ENCODE measurements at places on chromosomes 5 and 9.
A peak's percentile ranks its signal among the peaks of the same experiment; 100 is the strongest.

- DNase-seq: no peak
Observed at GRCh38 chr5:54859316-54859715, 126.1 kb downstream of the ESM1 start.

DNA sequence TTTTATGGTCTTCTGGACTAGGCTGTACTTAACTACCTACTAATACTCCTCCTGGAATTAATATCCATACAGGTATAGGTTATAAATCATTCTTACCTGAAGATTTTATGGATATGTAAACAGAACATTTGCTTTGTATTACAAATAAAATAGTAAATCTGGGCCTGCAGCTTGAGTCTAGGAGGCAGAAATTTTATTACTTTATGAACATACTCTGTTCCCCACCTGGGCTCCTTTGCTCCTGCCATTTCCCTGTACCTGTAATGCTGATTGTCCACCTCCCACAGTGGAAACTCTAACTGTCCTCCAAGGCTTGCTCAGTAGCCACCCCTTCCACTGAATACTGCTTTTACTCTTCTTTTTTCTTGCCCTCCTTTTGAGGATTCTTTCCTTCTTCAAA is 108.0 kb downstream of the PAM start:
- DNase-seq: no peak

DNA sequence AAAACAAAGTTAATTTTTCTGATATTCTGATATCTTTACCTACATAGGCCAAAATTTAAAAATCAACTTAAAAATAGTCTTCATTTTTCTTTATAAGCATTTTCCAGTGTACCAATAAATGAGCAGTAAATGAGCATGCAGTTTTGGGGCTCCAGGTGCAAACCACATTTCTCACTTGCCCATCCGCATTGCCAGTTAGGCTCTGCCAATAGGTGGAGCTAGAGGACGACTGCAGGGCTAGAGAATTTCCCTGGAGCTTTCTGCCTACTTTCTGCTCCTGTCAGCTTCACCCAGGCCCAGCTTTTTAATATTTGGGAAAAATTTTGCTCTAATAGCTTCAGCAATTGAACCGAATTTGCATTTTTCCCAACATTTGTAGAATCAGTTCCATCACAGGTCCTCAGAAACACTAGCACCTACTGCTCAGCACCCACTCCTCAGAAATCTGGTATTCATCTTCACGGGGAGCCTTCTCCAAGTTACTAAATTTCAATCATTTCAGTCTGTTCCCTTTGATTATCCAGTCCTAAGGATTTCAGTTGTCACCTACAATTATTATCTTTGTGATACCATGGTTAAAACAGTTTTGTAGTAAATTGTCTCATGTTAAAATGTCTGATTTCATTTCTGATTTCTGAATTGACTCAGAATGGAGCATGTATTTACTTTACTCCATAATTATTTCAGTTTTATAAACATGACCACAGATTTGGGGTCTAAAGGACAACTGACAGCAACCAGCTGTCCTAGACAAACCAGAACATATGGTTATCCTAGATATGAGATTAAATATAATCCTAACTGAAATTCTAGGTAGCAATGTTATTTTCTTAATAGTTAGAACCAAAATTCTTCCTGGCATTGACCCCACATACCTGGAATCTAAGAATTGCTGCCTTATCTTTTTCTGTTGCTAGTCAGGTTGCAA is 104.6 kb upstream of the FAM174A start:
- peak; percentile 27 for DNase-seq

DNA sequence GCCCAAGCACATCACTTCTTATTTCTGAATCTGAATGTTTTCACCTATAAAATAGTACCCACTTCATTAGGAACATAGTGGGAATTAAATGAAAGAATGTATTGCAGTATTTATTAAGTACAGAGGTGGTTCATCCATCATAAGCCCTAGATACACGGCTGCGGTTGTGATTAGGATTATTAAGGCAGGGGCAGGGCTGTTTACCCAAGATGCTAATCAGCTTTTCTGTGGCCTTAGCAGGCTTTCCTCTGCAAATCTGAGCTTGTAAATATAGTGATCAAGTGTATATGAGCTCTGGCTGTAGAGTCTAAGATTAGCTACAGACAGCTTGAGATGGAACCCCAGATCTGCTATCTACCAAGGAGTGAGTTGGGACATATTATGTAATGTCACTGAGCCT is 124.1 kb upstream of the ADRA1B start:
- DNase-seq: no peak

DNA sequence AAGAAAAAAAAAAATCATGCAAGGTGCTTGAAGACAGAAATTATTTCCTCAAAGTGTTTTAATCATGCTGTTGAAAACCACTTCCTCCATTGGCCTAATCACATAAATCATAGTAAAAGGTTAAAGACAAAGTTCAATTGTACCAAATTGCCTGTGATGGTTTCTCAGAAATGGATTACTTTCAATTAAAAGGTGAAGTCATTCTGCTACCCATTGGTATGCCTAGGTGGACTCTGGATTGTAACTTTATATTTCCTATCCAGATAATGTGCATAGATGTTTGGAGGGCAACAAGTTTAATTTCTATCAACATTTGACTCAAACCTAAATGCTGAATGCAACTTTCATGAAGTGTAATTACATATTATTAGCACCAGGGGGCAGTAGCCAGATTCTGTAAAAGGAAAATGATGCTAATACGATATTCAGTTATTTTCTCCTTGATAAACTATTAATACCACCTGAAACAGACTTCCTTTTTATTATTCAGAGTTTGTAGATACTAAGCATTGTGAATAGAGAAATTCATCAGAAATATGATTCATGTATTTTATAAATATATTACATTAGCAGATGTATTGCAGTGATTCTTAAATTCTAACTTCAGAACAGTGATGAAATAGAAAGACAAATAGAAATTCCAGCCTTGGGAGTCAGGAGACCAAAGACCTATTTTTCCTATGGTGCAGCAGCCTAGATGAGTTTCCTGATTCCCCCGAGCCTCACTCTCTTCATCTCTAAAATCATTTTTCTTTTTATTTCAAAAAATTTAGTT is 148.2 kb downstream of the CAAP1 start:
- DNase-seq: no peak

- DNase-seq: no peak
Observed at GRCh38 chr9:134617836-134618162, 23.8 kb upstream of the COL5A1 start.

GRCh38 chr9:88653406-88653805 is 118.4 kb downstream of the NXNL2 start:
- DNase-seq: no peak

- no peak for DNase-seq
Observed at GRCh38 chr5:124252191-124252638, 494.2 kb downstream of the ZNF608 start.

GRCh38 chr5:21709770-21710169 is 1143.4 kb downstream of the CDH12 start:
- DNase-seq: no peak

- no peak for DNase-seq
Observed at GRCh38 chr5:80763873-80764647, 109.3 kb upstream of the DHFR start.

DNA sequence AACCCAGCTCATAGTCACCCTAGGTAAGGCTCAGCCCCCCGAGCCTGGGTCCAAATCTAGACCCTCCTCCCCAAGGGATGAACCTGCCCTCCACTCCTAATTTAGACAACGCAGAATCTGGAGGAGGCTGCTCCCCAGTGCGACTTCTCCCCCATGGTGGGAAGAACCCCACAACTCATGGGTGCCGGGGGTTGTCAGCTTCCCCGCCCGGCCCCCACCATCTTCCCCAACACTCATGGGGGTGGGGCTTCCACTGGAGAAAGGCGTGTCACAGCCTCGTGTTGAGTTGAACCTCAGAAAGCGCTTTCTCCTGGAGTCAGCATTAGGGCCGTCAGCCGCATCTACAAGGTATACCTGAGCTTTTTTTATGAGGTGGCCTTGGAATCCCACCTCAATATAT is 66.9 kb downstream of the IRX2 start:
- DNase-seq: no peak

GRCh38 chr9:123865226-123866000 is 64.5 kb downstream of the DENND1A start:
- no peak for DNase-seq

- no peak for DNase-seq
Observed at GRCh38 chr9:114777821-114778609, 27.8 kb downstream of the TNFSF15 start.

- DNase-seq: no peak
Observed at GRCh38 chr9:111316796-111317195, 13.2 kb downstream of the OR2K2 start.

GRCh38 chr9:129154866-129155477 is 23.1 kb downstream of the IER5L start:
- DNase-seq: no peak

DNA sequence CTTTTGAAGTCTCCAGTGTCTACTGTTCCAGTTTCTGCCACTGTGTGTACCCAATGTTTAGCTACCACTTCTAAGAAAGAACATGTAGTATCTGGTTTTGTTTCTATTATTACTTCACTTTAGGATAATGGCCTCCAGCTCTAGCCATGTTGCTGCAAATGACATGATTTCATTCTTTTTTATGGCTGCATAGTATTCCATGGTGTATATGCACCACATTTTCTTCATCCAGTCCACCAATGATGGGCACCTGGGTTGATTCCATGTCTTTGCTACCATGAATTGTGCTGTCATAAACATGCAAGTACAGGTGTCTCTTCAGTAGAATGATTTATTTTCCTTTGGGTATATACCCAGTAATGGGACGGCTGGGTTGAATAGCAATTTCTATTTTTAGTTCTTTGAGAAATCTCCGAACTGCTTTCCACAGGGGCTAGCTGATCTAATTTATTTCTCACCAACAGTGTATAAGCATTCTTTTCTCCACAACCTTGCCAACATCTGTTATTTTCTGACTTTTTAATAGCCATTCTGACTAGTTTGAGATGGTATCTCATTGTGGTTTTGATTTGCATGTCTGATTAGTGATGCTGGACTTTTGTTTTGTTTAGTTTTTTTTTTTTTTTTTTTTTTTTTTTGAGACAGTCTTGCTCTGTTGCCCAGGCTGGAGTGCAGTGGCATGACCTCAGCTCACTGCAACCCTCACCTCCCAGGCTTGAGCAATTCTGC is 68.9 kb downstream of the WDR41 start:
- no peak for DNase-seq

GRCh38 chr9:2593744-2594143 is 27.8 kb upstream of the VLDLR start:
- no peak for DNase-seq

GRCh38 chr5:159864885-159865691 is 51.2 kb upstream of the ADRA1B start:
- no peak for DNase-seq

DNA sequence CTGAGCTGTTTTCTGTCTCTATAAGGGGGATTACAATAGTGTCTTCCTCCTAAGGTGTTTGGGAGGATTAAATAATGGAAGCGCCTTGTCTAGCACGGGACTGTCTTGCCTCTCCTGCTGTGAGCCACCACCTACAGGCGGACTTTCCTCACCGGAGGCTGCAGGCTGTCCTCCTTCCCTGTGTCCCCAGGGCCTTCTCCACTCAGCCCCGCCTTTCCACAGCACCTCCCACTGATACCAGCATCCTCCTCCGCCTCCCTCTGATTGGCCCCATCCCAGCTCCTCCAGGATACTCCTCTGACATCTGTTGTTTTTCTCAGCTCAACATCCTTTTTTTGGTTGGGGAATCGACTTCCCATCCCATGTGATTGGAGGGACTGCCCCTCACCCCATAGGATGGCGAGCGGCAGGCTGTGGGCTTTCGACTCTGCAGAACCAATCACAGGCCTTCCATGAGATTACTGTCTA is 851 bp upstream of the ZDHHC12 start:
- peak; percentile 55 for DNase-seq

- DNase-seq: no peak
Observed at GRCh38 chr5:149175346-149176105, 34.2 kb downstream of the ABLIM3 start.

- no peak for DNase-seq
Observed at GRCh38 chr5:159135896-159136531, 36.3 kb upstream of the EBF1 start.

GRCh38 chr9:28774433-28775235 is 1201.4 kb upstream of the C9orf72 start:
- peak; percentile 20 for DNase-seq

DNA sequence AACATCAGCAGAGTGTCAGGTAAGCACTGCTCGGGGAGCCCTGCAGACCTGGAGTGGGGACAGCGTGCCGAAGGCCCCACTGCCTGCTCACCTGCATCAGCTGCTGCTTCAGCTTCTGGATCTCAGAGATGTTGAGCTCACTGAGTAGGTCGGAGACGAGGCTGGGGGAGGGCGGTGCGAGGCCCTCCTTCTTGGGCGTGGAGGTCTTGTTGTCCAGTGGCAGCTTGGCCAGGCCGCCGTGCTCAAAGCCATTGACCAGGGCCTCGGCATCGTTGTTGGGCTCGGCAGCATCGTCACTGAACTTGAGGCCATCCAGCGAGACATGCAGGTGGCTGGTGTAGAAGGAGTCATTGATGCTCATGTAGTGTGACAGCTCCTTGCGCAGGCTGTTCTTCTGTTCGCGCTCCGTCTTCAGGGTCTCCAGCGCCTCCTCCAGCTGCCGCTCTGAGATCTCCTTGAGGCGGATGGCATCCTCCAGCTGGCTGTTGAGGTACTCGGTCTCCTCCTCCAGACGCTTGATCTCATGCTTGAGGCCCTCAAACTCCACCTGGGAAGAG is 44.3 kb downstream of the BICD2 start:
- no peak for DNase-seq

- no peak for DNase-seq
Observed at GRCh38 chr5:136137497-136138220, 5.0 kb downstream of the SMAD5 start.
